ENCODE measurements at places on chromosomes 13 and 19.

GRCh38 chr19:38251564-38252051, 4.6 kb downstream of the PPP1R14A start:
- no peak for DNase-seq

- no peak for DNase-seq
Observed at GRCh38 chr13:99726282-99726894, 225.1 kb downstream of the TM9SF2 start.

DNA sequence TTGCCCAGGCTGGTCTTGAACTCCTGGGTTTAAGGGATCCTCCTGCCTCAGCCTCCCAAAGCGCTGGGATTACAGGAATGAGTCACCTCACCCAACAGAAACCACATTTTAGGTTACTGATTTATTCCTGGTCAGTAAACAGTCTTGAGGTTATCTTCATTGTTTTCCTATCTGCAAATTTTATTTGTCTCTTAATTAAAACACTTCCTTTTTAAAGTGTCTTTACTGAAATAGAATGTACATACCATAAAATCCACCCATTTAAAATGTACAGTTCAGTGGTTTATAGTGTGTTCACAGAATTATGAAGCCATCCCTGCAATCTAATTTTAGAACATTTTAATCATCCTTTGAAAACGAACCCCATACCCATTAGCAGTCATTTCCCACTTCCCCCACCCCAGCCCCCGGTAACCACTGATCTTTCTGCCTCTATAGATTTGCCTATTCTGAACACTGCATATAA, 63.0 kb downstream of the MAP4K1 start:
- DNase-seq: no peak

- no peak for DNase-seq
Observed at GRCh38 chr19:30092721-30093569, 150.9 kb downstream of the URI1 start.

DNA sequence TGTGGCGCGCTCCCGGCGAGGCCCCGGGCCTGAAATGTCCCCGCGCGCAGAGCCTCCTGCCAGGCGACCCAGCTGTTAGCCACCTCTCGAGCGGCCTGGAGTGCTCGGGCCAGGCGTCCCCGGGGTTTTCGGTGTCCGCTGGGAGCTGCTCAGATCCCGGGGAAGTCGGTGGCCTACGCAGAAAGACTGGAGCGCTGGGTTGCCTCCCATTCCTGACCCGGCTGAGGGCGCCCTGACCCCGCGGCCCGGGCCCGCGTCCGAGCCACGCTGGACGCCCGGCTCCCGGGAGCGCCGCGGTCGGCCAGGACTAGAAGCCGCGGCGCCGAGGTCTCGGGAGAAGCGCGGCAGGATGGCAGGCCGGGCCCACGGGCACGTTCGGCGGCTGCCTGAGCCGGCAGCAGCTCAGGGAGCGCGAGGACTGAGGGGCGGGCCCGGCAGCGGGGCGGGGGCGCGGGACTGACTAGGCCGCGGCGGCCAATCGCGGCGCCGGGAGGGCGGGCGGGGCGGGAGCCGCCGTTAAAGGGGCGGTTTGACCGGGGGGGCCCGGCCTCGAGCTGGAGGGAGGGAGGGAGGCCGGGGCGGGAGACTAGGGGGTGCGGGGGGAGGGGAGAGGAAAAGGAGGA, 1.3 kb upstream of the ZIC2 start:
- peak; percentile 96 for DNase-seq

- no peak for DNase-seq
Observed at GRCh38 chr13:32310134-32310706, 4.9 kb downstream of the ZAR1L start.

- DNase-seq: no peak
Observed at GRCh38 chr13:106276876-106277275, 258.6 kb downstream of the EFNB2 start.

DNA sequence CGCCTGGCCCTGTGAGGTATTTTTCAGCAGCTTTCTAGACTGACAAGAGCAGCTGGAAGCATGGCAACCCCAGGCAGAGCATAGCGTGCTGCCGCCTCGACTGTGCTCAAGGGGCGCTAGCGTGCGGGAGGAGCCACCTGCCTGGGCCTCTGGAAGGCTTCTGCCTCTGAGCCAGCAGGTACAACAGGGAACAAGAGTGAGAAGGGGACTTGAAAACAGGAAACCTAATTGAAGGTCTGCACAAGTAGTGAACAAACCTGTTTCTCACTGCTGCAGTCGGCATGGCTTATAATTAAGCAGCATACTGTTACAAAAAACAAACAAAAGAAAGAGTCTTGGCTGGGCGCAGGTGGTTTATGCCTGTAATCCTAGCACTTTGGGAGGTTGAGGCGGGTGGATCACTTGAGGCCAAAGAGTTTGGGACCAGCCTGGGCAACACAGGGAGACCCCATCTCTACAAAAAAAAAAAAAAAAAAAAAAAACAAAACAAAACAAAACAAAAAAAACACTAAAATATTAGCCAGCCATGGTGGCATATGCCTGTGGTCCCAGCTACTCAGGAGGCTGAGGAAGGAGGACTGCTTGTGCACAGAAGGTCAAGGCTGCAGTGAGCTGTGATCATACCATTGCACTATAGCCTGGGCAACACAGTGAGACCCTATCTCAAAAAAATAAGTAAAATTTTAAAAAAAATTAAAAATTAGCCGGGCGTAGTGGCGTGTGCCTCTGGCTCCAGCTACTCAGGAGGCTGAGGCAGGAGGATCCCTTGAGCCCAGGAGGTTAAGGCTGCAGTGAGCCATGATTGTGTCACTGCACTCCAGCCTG, 12.6 kb upstream of the GARRE1 start:
- no peak for DNase-seq

- DNase-seq: no peak
Observed at GRCh38 chr13:40982772-40983171, 36.3 kb downstream of the ELF1 start.

DNA sequence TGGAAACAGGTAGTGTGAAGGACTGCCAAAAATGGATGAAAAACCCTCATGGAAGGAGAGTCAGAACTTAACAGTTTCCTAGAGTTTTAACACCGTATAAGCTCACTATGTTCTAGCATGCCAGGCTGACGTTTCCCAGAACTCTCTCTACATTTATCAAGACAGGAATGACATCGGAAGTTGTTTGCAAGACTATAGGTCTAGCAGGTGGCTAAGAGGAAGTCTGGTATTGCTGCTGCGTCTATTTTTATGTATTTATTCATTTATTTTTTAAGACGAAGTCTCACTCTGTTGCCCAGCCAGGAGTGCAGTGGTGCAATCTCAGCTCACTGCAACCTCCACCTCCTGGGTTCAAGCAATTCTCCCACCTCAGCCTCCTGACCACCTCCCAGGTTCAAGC, 20.5 kb upstream of the ARL11 start:
- no peak for DNase-seq

DNA sequence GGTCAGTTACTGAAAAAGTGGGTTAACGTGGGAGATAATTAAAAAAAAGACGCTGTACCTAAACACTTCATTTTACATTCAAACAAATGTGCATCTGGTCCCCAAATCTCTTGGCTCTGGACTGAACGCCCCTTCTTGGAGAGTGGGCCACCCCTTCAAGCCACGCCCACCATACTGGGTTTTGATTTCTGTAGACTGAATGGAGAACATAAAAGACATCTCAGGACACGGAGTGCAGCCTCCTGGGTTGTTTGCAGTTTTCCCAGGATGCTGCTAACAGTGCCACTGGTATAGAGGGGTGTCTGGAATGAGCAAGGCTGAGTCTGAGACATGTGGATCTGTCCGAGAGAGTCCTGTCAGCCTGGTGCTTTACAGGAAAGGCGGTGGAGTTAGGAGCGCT, 10.6 kb downstream of the TFDP1 start:
- DNase-seq: no peak

DNA sequence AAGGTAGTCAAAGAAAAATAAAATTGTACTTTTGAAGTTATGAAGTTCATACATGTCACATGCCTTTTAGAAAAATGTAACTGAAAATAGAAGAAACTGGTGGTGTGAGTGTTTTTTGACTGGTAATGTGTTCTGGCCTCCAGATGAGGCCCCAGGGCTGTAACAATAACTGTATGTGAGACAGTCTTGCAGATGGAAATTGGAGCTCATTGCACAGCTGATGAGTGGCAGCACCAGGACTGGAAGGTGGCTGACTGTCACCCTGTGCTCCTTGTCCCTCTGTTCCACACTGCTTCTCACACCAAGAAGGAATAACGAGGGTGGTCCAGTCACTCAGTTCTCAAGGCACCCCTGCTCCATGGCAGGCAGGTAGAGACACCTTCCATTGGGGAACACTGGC, 215.6 kb downstream of the SLC7A1 start:
- DNase-seq: no peak

DNA sequence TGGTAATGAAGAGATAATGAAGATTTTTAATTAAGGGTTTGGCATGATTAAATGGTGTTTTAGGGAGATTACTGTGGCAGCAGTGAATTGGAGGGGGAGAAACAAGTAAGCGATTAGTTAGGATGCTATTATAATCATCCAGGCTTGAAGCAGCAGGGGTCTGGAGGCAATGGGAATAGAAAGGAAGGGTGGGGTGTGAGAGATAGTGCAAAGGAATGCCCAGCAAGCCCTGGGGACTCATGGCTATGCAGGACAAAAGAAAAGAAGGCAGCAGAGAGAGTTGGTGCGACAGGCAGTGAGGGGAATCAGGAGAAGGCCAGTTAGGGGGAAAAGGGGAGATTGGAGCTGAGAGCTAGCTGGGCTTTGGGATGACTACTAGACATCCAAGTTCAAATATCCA, 34.5 kb downstream of the SOX21 start:
- DNase-seq: no peak

DNA sequence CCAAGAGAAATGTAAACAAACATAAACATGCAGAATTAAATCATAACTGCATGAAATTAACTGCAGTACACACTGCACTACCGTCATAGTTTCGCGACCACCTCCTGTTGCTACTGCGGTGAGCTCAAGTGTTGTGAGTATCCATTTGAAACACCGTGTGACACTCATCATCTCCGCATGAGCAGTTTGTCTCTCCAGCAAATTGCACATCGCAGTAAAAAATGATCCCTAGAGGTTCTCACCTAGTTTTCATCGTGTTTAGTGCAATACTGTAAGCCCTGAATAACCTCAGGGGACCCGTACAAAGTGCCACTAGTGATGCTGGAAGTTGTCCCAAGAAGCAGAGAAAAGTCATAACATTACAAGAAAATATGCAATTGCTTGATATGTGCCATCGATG, 147.7 kb downstream of the DPF1 start:
- DNase-seq: peak; percentile 61

GRCh38 chr13:54162069-54162468, 1133.5 kb downstream of the OLFM4 start:
- no peak for DNase-seq

DNA sequence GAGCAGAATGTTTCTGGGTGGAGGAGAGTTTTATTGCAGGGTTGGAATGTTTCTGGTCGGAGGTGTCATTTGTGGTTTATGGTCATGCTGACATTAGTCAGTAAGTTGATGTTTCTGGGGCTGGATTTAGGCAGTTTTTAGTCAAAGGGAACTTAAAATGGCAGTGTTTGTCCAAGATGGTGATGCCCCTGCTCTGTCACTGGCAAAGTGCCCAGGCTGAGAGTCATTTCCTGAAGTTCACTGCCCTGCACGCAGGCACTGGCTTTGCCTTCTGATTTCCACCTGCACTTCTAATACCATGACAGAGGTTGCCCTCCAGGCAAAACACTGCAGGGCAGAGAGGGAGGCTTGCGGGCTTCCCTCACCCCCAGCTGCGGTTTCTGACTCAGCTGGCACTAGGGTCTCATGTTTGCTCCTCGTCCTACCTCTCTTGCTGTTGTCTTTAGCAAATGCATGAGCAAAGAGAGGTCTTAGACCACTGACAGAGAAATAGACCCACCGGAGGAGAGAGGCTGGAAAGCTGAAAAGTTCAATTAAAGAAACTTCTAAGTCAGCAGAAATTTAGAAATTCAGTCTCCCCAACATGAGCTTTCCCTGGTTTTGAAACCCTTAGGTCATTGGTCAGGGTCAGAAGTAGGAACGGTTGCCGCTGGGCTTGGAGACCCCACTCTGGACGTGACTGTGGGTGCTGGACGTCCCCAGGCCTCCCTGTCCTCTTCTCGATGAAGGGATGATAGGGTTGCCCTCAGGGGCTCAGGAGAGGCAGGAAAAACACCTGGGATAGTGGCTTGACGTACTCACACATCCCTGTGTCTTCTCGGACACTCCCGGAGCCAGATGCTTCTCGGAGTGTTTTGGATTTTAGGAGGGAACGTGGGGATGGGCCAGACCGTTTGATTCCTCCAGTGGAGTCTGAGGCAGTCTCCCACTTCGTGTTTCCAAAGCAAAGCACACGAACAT, 26.3 kb downstream of the TMEM255B start:
- no peak for DNase-seq

DNA sequence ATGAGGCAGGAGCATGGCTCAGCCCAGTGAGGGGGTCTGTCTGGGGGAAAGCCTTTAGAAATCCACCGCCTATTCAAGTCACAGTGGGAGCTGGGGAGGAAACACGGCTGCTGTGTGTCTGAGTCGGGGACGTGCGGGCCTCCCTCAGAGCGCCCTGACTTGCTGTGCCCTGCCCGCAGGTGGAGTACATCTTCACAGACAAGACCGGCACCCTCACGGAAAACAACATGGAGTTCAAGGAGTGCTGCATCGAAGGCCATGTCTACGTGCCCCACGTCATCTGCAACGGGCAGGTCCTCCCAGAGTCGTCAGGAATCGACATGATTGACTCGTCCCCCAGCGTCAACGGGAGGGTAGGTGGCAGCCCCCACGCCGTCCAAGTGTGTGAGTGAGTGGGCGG, 137.8 kb upstream of the MCF2L start:
- no peak for DNase-seq

DNA sequence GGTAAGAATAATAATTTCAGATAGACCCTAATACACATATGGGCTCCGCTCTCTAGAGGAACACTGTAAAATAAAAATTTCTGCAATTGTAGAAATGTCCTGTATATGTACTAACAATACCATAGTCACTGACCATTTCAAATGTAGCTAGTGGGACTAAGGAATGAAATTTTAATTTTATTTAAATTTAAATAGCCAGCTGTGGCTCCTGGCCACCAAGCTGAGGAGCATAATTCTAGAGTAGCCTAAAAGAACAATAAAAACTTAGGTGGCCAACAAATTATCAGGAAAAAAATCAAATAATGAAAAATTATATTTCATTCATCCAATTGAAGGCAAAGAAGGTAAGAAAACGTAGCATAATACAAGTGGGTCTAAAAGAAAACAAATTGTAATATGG, 240.9 kb upstream of the MIR17HG start:
- DNase-seq: no peak

DNA sequence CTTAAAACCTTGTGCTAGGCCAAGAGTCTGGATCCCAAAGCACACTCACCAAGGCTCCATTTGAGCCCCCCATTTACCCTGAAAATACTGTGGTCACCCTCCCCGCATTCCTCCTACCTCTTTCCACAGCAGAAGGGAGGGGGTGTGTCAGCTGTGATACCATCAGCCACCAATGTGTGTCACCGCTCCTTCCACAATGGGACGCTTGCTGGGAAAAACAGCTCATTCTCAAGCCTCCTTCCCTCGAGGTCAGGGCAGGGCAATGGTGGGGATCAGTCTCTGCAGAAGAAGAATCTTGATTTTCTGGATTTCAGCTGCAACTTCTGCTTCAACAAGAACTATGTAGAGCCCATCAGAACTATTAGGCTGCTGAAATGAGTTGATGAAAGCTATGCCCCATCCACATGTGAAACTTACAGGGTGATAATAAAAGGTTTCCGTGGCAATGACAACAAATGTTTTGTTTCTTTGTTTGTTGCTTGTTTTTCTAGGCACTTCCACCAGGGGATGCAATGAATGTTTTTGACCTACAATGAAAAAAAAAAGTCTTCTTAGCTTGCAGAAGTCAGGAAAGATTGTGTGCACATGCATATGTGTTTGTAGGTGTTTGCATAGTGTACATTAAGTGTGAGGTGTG, 26.4 kb upstream of the ZNF507 start:
- DNase-seq: no peak

All from NCI-H187 (cell line).